Activated T-cell treated with anti-CD3 and anti-CD28 coated beads, Interleukin-2, amount 50 U/mL, for 24 hours (primary cell): ENCODE measurements at places on chromosomes 3 and 15.

GRCh38 chr3:111859061-111859973 is at the start of gene PHLDB2:
Gene PHLDB2 (plus strand): TSS chr3:111859265. CDS start chr3:111884078, 24,813 bp downstream.
- peak; percentile 67 for DNase-seq

GRCh38 chr3:89227218-89227617 is 119.8 kb downstream of the EPHA3 start:
- DNase-seq, result no peak

- DNase-seq, result no peak
These were observed 560.4 kb upstream of the DPPA4 start for GRCh38 chr3:109897734-109898133.

GRCh38 chr3:93936549-93936948 is 37.1 kb downstream of the PROS1 start:
- no peak for DNase-seq

DNA sequence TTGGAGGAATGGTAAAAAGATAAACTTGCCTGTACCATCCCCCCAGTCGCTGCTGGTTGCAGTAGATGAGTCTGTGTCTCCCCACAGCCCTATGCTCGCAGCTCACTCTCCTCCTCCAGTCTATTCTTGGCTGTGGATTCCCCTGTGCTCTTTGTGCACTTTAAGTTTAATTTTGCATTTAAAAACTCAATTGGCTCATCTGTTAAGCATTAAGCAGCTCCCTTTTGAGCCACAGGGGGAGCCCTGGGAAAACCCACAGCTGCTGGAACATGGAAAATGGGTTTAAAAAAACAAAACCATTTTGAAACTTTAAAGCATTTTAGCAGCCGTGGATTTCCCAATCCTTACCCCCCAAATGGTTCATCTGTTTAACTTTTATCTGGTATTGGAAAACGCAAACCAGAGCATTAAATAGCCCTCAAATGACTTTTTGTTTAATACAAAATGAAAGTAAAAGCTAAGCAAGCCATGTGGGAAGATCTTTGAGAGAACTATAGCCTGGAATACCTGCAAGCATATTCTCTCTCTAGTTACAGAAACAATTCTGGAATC is 536.9 kb downstream of the ZIC1 start:
- DNase-seq, result no peak

- no peak for DNase-seq
These were observed 23.2 kb downstream of the NRG4 start for GRCh38 chr15:75989045-75989444.

- peak; percentile 14 for DNase-seq
These were observed 11.4 kb upstream of the SNRPA1 start for GRCh38 chr15:101306341-101307047.

GRCh38 chr3:180516368-180516767 is 85.6 kb upstream of the TTC14 start:
- DNase-seq, result no peak

DNA sequence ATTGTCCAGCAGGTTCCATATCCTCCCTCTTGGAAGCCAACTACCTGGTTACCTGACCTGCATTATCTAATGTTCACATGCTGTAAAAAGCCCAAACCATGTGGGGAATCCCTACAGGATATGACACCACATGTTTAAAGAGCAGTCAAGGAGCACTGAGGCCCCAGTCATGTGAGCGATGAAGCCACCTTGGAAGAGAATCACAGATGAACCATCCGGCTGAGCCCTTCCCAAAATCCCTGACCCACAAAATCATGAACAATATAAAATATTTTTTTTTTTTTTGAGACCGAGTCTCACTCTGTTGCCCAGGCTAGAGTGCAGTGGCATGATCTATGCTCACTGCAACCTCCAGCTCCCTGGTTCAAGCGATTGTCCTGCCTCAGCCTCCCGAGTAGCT is 10.6 kb upstream of the ANKDD1A start:
- DNase-seq, result no peak
